ENCODE measurements at places on chromosomes 6 and 20.

- peak; percentile 86 for DNase-seq
Measured at GRCh38 chr20:63567386-63568169, 6.5 kb downstream of the HELZ2 start.

- DNase-seq = no peak
Measured at GRCh38 chr20:22826306-22827230, 208.5 kb upstream of the SSTR4 start.

GRCh38 chr6:16277101-16277981 lies 39.0 kb downstream of the GMPR start:
- DNase-seq = peak; percentile 23

DNA sequence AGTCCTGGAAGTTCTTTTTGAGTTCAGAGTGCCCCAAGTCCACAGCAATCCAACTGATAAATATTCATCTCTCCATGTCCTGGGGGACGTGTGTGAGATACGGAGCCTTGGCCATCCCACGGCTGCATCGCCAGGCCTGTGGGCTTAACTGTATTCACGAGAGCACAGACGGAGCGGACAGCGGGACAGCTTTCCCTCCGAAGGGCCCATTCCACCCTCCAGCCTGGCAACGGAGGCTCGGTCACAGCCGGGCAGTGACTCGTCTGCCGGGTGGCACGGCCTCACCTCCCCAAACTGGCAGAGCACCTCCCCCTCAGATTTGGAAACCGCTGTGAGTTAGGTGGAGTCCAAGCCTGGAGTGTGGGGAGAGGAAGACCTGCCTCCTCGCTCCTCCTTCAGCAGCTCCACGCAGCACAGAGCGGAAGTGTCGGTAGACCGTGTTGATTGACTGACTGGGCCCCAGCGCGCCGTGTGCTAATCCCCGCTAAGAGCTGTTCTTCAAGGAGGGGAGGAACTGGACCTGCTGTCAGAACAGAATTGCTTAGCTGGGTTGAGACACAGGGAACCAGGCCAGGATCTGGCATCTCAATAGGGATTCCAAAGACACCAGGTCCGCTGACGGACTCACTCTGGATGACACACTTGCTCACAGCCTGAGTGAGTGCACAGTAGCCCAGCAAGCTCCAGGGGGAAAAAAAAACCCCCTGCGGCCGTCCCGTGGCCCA lies 10.9 kb downstream of the FOXF2 start:
- DNase-seq = no peak

DNA sequence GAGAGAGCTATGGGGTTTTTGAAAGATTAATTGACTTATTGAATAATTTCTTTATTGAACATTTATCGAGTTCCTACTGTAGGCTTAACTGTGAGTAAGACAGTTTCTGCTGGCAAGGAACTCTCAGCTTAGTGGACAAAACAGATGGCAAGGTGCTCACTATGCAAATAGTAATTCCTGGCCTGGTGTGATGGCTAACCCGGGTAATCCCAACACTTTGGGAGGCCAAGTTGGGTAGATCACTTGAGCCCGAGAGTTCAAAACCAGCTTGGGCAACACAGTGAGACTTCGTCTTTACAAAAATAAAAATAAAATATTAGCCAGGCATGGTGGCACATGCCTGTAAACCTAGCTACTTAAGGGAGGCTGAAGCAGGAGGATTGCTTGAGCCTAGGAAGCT lies 13.5 kb upstream of the TGM2 start:
- no peak for DNase-seq

DNA sequence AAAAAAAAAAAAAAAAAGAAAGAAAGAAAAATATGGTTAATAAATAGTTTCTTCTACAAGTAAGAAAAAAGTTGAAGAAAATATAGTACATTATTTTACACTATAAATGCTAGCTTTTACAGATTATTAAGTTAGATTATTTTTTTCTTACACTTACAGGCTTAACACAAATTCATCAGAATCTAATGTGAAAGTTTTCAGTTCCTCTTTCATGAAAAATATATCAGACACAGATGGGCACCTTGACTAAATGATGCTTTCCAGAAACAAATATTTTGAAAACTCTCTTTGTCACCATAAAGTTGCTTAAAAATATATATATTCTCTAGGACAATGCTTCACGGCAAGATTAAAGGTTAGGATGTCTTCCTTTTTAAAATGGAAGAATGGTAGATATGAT lies 321.8 kb upstream of the HSF2 start:
- DNase-seq = no peak

DNA sequence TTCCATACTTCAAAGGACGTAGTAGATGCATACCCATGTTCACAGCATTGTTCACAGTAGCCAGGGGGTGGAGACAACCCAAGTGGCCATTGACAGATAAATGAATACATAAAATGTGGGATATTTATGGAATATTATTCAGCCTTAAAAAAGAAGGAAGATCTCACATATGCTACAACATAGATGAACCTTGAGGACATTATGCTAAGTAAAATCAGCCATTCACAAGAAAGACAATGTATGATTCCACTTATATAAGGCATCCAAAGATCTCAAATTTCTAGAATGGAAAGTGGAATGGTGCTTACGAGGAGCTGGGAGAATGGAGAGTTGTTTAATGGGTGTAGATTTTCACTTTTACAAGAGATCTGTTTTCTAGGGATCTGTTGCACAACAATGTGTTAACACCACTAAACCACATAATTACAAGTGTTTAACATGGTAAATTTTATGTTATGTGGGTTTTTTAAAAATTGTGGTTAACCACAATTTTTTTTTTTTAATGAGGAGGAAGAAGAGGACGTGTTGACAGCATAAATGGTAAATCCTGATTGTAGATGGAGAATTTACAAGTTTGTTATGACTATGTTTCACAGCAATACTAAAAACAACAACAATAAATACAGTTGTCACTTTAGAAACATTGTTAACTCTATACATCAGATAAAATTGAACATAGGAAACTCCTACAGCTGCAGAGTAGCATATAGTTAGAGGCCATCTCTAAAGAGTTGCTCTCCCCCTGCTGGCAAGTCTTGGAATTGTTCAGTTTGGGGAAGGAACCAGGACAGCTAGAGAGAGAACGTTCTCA lies 41.6 kb downstream of the CCN2 start:
- DNase-seq = peak; percentile 79

GRCh38 chr6:166463359-166464067 lies 80.8 kb upstream of the MPC1 start:
- no peak for DNase-seq
